ENCODE measurements at places on chromosomes 7 and 10.

DNA sequence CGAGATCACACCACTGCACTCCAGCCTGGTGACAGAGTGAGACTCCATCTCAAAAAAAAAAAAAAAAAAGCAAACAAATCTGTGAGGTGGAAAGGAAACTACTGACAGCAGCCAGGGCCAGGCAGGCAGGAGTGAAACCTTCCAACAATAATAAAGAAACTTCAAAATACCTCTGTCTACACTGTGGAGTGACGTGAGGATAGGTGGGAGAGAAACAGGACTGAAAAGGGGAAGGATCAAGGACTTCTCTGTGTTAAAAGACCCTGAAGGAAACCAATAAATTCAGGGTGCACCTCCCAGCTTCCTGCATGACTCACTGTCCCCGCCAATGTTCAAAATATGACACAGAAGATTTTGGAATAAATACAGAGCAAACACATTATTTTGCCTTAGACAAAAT lies 82.9 kb downstream of the KIAA1549 start:
- no peak for DNase-seq

- no peak for DNase-seq
Measured at GRCh38 chr10:116043861-116044260, 229.1 kb downstream of the GFRA1 start.

GRCh38 chr10:49139846-49140195 lies 6.0 kb upstream of the FAM170B start:
- DNase-seq = peak; percentile 35

DNA sequence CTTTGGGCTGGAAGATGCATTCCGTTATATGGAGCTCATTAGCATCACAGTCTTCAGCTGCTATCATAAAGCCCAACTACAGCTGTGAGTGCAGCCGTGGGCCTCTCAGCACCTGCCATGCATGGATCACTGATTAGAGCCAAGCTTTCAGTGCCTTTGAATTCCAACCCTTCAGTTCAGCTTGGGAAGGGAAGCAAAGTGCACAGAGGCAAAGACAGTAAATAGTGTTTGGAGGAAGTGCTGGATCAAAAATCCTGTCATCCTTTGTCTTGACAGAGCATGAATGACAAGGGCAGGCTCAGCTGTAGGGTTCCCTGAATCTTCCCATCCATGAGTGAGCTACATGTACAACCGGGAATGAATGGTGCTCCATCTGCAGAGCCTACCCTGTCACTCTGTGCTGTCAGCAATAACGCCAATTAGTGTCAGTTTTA lies 153.7 kb downstream of the DNAJB9 start:
- DNase-seq = no peak

DNA sequence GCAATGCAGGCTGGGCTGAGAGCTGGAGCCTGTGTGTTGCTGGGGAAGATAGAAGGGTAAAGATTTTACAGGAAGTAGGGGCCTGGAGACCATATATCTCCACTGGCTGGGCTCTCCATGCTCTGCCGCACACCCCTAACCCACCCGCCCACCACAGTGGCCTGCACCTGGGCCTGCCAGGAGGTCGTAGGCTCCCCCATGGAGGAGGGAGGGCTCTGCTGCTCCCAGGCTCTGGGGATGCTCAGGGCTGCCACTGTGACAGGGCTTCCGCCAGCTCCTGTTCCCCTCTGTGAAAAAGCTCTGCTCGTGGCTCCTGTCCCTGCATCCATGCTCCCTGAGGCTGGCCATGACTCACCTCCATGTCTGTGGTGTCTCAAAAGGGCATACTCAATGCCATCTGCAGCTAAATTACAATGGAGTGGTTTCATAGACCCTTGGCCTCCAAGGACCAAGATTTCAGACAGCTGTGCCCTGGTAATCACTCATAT lies 106.0 kb downstream of the CXCL12 start:
- DNase-seq = no peak

DNA sequence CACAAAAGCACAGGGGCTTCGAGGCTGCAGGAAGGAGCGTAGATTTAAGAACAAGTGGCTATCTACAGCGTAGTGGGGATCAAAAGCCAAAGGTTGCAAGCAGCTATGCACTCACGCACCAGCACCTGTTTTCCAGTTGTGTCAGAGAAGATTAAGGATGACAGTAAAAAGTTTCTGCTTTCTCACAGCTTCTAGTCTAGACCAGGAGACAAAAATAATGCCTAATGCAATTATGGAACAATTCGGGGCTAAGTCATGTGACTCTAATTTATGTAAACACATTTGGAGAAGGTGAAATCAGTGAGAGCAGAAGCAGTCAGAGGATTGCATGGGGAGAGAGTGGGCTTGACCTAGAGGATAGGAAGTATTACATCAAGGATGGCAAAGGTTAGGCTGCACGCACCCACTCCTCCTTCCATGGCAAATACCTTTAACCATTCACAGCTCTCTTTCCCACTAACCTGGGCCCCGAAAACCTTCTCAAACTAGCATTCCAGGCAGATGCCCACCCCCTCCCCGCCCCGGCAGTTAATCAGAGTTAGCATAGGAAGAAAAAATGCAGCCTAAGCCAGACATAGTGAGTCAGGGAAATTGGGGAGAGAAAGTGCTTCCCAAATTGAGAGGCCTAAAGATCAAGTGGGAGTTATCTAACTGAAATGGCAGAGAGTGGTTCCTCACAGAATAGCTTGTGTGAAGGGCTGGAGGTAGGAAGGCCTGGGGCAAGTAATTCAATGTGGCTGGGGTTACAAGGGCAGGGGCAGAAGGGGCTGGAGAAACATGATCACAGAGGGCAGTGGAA lies 48.2 kb upstream of the GPAM start:
- no peak for DNase-seq

- DNase-seq = no peak
Measured at GRCh38 chr10:98411768-98412167, 3.2 kb downstream of the PYROXD2 start.

- no peak for DNase-seq
Measured at GRCh38 chr7:28149291-28150101, 31.1 kb downstream of the JAZF1 start.
